ENCODE measurements at places on chromosomes 2 and 18.

GRCh38 chr18:31736630-31737029 is 24.1 kb downstream of the SLC25A52 start:
- no peak for DNase-seq

DNA sequence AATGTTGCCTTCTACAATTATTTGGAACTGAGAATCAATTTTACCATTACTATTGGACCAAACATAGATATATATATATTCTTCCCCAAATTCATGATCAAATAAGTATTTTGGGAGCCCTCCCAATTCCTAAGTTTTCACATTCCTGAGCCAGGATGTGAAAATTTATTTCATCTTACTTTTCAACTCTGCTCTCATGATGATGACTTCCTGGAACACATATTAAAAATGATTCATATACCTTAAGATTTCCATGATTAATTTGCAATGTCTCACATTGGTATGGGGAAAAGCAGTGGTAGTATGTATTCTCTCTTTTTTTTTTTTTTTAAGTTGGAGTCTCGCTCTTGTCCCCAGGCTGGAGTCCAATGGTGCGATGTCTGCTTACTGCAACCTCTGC is 596.1 kb upstream of the ZEB2 start:
- no peak for DNase-seq

- DNase-seq = peak; percentile 55
Measured at GRCh38 chr2:195318440-195319111, 338.4 kb upstream of the SLC39A10 start.

GRCh38 chr2:149100739-149101699 is 62.5 kb downstream of the LYPD6B start:
- DNase-seq = no peak

DNA sequence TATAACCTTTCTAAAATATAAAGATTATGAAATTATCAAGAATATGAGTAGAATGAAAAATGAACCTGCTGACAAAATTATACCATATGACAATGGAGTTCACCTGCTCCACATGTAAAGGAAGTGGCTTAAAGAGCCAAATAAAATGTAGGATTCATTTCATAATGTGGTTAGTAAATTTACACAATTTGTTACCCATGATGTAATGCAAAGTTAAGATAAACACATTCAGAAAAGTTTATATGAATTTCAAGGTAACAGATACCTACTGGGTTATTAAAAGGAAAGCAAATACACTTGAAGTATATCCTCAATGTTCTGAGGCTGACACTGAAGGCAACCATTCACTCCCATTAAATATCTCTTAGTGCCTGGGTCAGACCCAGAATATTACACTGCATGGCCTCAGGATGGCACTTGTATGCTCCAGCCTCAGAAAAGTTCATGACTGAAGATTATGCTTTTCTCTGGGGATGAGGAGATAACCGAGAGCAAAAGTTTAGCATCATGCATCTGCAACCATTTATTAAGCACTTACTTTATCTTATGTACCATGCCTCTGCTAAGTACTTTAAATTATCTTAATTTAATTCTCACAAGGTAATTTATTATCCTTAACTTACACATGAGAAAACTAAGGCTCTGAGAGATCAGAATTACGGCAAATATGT is 6.2 kb downstream of the STRN start:
- DNase-seq = no peak

- no peak for DNase-seq
Measured at GRCh38 chr2:233428008-233428407, 73.7 kb downstream of the DGKD start.

DNA sequence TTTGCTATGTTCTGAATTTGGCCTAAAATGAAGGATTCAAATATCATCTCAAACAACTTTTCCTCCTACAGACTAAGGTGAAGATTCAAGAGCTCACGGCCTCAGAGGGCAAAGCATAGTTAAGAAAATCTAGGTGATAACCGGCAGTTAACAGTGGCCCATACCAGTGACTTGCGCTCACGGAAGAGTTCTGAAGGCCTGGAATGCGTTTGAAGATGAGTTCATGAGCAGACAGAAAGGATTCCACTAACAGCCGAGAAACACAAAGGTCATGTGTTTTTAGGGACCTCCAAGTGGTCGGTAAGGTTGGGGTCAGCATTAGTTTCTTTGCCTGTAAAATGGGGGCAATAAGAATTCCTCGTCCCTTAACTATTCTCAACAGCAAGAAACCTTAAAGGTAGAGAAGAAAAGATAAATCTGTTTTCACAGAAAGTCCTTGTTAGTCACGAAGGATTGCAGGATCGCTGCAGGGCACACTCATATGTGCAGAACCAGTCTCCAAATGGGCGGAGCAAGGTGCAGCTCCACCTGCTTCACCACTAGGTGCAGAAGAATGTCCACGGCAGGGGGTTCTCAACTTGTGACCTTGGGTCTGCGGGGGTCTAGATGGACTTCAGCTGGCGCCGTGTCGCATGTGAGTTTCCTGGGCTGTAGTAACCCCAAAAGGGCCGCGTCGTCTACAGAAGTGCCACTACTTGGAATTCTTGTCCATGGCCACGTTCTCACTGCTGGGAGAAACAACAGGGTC is 708 bp upstream of the RPIA start:
- DNase-seq = peak; percentile 72

DNA sequence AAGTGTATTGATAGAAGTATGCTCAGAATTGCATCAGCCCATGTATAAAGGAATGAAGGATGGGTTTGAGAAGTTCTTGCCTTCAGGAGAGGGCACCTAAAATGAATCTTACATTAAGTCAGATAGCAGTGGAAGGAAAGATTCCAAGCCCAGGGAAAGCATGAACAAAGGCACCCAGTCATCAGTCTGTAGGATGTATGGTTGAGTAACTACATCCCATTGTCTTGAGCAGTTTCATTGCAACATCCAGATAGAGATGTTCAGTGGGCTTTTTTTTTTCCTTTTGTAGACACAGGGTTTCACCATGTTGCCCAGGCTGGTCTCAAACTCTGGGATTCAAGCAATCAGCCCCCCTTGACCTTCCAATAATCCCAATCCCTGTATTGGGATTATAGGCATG is 80.7 kb downstream of the ARHGAP28 start:
- no peak for DNase-seq

DNA sequence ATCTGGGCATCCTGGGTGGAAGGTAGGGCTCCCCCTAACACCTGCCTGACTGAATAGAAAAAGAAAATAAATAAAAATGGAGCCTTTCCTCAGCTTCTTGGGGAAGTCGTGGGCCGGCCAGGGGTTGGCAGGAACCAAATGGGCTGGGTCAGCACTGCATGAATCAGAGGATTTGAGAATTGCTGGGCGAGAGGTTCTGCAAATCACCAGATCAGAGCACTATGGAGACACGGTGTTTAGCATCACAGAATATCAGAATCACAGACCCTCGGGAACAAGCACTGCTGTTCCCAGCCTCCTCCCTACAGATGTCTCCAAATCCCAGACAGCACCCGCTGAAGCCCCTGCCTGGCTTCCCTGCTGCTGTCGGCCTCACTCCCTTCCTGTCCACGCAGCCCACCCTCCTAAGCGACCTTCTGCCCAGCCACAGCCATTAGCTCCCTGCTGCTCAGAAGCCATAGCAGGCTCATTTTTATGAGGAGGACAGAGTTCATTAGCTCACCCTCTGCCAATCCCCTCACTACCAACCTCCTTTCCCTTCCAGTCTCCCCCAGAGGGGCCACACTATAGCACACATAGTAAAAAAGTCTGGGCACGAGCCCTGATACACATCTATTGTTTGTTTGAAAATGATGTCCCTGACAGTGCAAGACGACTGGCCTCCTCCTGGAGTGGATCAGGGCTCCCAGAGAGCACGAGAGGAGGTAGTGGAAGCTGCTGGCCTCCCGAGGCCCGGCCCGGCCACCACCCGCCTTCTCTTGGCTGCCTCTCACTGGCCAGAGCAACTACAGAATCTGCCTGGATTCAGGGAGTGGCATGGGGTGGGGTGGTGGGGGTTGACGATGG is 64.6 kb upstream of the TAF1B start:
- no peak for DNase-seq

DNA sequence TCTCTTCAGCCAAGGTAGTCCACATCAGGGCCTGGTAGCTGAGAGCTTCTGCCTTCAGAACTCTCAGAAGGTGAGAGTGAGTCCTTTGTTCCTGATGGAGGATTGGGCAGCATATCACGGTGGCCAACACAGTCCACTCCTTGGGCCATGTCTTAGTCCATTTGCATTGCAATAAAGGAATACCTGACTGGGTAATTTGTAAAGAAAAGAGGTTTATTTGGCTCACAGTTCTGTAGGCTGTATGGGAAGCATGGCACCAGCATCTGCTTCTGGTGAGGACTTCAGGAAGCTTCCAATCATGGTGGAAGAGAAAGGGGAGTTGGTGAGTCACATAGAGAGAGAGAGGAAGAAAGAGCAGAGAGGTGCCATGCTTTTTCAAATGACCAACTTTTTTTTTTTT is 98.8 kb downstream of the ADCYAP1 start:
- no peak for DNase-seq

DNA sequence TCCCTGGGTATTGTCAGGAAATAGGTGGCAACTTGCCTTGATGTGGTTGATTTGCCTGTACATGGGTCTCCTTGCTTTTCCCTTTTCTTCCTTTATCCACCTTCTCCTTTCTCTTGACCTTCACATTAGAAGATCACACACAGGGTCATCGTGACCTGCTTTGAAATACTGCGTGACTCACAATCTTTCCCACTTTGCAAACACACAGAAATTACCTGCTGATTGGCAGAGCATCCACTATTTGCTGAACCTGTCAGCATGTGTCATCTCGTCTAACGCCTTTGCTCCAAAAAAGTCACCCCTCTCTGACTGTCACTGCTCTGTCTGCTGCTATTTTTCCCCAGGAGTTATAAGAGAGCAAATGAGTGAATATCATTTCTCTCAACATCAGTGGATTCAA is 60.8 kb downstream of the MYO3B start:
- DNase-seq = peak; percentile 8

DNA sequence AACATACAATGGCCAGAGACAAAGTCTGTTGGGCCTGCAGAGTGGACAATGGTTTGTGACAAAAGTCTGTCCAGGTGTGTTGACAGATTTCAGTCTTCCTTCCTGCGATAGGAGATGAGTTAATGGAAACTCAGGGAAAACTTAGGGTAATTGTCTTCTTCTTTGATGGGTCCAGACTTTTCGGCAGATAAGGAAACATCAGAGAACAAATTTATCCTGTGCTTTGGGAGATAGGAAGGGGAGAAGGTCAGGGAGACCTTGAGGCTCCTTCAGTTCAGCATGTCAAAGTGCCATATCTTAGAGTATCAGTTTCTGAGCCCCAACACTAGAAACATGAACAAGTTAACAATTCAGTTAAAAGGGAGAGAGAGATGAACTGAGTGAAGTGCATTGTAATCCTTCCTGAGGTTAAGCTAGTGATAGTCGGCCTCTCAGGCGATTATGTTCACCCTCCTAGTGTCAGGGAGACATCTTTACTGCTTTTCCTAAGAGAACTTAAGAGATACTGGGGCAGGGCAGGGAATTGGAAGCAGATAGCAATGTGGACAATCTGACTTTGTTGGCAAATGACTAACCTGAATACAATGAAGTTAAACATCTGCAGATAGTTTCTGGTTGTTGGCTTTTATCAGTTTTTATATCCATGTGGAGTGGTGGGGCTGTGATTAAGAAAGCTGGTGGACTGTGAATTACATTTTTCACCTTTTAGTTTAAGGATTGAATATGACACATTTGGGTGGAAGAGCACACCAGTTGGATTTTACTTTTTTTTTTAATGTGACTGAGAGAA is 248.8 kb upstream of the FN1 start:
- no peak for DNase-seq

DNA sequence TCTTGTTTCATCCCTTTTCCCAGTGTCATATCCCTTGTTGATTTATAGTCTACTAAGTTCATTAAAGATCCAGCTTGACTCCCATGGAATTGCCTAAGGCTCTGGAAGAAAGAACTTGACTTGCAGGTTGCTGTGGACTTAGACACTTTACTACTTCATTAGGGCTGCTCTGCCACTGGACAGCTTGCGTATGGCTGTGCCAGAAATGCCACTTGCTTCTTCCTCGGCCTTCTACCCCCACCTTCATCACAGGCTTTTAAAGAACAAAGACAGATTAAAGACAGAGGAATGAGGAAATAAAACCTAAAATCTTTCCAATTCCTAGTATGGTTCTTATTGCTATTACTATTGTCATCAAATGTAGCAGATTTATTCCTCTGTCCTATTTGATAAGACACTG is 591.7 kb downstream of the BCL11A start:
- no peak for DNase-seq

- DNase-seq = no peak
Measured at GRCh38 chr18:23071285-23071684, 64.0 kb upstream of the CABLES1 start.

GRCh38 chr18:22221350-22221749 is 52.0 kb downstream of the GATA6 start:
- no peak for DNase-seq

- no peak for DNase-seq
Measured at GRCh38 chr2:153509133-153509532, 30.6 kb upstream of the RPRM start.

DNA sequence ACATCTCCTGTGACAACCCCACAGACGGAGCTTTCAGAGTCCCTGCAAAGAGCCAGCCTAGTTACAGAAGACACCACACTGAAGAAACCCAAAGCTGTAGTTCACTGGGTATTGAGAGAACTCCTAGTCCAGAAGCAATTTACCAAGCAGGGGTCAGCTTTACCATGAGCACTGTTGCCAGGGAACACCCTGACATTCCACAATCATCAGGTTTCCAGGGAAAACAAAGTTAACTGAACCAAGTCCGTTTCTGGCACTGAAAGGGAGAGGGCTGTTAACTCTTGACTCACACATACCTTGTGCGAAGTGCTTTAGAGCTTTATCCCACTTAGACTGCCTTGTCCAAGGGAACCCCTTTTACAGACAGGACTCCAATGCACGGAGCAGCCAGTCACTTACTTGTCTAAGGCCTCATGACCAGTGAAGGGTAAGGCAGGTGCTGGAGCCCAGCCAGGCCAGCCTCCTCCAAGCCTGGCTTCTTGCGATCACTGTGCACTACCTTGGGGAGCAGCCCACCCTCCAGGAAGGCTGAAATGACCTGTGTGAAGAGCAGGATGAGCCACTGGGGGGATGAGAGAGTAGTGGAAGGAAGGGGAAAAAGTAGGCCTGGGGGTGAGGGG is 53.9 kb downstream of the REEP1 start:
- no peak for DNase-seq

GRCh38 chr18:46676182-46676835 is 19.3 kb upstream of the LOXHD1 start:
- peak; percentile 88 for DNase-seq

DNA sequence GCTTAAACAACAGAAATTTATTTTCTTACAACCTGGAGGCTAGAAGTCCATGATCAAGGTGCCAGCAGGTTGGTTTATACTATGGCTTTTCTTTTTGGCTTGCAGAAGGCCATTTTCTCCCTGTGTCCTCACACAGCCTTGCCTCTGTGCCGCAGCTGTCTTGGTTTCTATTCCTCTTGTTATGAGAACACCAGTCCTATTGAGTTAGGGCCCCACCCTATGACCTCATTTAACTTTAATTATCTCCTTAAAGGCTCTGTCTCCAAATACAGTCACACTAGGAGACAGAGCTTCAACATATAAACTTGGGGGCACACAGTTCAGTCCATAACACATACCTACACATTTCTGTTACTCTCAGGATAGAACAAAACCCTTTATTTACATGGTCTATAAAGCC is 17.3 kb upstream of the RHOB start:
- no peak for DNase-seq

GRCh38 chr2:26448651-26449050 is 29.3 kb downstream of the OTOF start:
- no peak for DNase-seq

- peak; percentile 19 for DNase-seq
Measured at GRCh38 chr2:63698786-63699548, 110.2 kb downstream of the MDH1 start.
